ENCODE measurements at places on chromosomes 4 and X.

DNA sequence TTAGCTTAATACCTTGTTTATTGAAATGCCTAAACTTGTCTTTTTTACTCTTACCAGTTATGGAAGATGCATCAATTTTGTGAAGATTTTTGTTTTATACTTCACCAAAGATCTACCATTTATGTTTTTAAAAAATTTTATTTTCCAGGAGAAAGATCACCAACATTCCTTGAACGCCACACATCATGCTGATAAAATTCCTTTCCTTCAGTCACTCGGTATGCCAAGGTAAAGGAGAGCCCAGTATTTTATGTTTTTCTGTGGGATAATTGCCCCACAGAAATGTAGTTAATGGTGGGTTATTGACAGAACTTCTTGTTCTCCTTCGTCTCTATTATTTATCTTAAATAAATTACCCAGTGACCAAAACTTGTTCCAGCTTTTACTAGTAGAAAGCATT lies 217.0 kb downstream of the GC start:
- no peak for DNase-seq

GRCh38 chrX:134172588-134173259 lies 64.3 kb upstream of the CCDC160 start:
- DNase-seq: no peak

GRCh38 chrX:131288738-131289511 lies at the start of gene IGSF1:
Gene IGSF1, minus strand, starts transcription at chrX:131289306. Its CDS starts 2,632 bp downstream, at chrX:131286674.
- DNase-seq: no peak

DNA sequence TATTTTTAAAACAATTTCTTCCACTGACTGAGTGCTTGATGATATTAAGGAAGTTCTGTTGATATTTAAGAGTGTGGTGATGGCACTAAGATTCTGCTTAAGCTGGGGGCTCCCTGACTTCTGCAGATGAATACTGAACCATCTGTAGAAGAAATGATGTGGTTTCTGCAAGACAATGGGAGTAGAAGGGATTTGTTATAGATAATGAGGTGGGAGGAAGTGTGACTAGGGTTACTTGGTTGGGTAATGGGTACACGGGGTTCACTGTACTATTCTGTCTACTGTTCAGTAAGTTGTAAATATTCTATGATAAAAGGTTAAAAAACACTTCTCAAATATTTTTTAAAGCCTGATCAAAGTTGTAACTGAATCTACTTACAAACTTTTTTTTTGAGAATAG lies 60.9 kb upstream of the TXK start:
- DNase-seq: no peak

- no peak for DNase-seq
Measured at GRCh38 chr4:103449296-103450023, 251.3 kb upstream of the CENPE start.

- DNase-seq: no peak
Measured at GRCh38 chr4:161382655-161383054, 781.1 kb downstream of the FSTL5 start.

DNA sequence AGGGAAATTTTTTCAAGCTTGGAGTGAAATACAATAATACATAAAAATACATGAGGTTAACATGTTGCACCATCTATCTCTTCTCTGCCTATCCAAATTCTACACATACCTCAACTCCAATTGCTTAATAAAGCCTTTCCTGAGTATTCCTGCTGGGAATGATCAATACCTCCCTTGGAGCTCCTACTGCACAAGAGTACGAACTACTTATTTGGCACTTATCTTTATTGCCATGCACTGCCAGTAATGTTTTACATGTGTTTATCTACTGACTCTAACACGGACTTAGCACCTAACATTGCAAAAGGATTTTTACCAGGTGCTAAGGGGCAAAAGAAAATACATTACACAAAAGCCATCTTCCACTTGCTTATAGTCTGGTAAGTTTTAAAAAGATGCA lies 80.2 kb downstream of the ADGRA3 start:
- no peak for DNase-seq

DNA sequence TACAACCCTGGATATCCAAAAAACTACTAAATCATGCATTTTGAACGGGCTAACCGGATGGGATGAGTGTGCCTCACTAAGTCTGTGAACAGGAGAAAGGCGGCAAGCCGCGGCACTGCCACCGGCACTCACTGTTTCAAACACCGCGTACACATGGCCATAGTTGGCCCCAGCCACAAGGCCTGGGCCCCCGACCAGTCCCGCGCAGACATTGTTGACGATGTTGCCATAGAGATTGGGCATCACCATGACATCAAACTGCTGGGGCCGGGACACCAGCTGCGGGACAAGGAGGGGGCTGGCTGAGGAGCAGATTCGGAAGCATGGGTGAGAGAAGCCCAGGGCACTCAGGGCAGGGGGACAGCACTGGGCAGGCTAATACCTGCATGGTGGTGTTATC lies 5.8 kb downstream of the SRPK3 start:
- no peak for DNase-seq

GRCh38 chrX:39576041-39576872 lies 521.5 kb downstream of the BCOR start:
- DNase-seq: no peak

DNA sequence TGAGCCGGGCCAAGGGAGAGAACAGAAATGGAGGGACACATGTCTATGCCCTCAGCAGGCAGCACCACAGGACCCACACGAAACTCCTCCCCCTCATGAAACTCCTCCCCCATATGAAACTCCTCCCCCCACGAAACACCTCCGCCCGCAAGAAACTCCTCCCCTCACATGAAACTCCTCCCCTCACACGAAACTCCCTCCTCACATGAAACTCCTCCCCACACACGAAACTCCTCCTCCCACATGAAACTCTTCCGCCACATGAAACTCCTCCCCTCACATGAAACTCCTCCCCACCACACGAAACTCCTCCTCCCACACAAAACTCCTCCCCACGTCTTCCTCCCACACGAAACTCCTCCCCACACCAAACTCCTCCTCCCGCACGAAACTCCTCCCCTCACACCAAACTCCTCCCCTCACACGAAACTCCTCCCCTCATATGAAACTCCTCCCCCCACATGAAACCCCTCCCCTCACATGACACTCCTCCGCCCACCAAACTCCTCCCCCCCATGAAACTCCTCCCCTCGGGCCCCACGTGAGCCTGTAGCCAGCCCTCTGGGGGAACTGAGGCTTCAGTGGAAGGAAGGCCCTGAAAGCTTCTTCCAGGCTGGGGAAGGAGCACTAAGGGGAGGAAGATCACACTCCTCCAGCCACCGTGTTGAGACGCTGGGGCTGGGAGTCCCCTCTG lies 15.2 kb downstream of the ADRA2C start:
- DNase-seq: no peak

- no peak for DNase-seq
Measured at GRCh38 chrX:22095286-22095685, 63.2 kb downstream of the PHEX start.

DNA sequence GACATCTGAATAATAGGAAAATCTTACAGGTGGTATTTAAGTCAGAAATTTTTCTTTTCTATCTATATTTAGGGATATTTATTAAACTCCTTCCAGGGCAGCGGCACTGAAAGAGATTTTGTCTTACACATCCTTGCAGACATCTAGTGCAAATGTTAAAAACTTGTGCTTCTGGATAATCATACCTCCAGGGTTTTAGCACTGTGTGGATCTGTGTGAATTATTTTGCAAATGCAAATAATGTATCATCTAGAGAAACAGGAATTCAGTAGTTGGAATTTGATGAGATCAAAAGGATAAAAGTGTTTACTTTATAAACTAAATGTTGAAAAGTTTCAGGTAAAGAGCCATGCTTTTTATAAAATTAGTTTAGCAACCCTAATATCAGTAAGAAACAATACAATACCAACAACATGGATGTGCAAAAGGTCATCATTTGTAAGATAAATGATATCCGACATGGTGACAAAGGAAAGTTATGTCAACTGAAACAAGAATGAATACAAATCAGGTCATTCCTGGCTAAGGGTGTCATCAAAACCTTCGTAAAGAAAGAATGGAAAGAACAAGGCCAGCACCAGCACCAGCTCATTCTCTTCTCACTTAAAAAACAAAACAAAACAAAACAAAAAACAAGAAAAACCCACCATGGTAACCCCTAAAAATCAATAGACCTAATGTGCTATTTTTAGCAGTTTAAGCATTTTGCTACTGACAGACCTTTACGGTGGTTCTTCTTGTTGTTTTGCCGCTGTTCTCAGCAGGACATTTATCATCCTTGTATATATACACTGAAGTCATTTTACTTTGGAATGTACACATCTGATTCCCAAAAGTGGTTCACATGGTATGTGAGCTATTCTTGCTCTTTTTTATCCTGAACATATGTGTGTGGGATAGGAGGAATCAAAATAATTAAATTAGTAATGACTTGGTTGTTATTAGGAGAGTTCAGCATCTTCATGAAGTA lies 219.7 kb upstream of the NDST3 start:
- no peak for DNase-seq

GRCh38 chr4:108029731-108030130 lies 40.0 kb downstream of the HADH start:
- DNase-seq: no peak
